Posterior cingulate gyrus (tissue), 11 donors: ENCODE measurements at places on chromosomes 2 and 18.

DNA sequence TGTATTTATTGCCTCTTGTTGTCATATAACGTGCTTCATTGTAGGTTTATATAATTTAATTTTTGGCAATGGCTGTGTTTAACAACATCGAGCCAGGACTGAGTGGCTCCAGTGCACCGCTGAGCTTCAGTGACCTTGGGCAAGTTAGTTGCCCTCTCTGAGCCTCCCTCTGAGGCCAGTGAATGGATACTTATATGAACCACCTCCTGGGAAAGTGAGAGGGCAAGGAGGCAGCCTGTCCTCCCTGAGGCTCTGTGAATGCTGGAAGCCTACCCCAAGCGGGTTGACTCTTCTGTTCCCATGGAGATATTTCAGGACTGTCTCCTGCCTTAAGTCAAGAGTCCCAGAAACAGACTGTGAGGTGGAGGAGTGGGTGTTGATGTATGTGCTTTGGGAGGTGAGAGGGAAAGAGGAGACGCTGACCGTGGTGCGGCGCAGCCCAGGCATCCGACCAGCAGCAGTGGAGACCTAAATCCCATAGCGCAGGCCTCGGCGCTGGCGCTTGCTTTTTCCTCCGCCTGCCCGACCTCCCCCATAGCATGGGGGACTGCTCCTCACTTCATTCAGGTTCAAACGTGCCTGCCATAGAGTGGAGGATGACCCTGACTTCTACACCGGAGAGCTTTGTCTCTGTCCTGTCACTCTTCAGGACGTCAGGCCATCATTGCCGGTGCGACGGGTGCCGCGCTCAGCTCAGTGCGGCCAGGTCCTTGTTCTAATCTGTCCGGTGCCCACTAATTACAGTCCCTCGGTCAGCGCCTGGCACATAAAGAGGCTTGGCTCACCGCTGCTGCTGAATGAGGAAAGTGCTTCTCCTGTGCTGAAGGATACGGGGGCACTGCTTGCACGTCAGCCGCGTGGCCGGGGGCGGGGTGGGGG, 167.3 kb upstream of the HS6ST1 start:
- no peak for DNase-seq

- no peak for DNase-seq
Measured at GRCh38 chr2:3344897-3345296, 32.7 kb downstream of the EIPR1 start.

- no peak for DNase-seq
Measured at GRCh38 chr18:6327485-6327884, 87.2 kb downstream of the L3MBTL4 start.

- no peak for DNase-seq
Measured at GRCh38 chr18:45284174-45284573, 331.1 kb upstream of the SLC14A2 start.

- no peak for DNase-seq
Measured at GRCh38 chr2:144477957-144478311, 42.0 kb downstream of the ZEB2 start.

DNA sequence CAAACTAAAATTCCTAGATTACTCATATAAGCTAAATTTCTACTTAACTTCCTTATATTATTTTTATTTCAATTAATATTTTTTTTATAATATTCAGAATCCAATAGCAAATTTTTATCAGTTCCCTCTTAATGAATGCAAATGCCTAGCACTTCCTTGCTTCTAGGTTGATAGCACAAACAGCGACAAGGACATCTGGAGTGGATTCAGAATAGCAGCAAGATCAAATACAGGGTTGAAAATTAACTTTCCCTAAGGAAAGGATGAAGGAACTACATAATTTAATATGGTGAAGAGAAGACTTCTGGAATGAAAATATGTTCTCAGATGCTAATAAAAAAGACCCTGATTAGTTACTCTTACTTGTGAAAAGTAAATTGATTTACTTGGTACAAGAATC, 64.5 kb downstream of the PIGN start:
- no peak for DNase-seq

- DNase-seq: no peak
Measured at GRCh38 chr2:116810071-116810470, 1004.4 kb upstream of the DDX18 start.

DNA sequence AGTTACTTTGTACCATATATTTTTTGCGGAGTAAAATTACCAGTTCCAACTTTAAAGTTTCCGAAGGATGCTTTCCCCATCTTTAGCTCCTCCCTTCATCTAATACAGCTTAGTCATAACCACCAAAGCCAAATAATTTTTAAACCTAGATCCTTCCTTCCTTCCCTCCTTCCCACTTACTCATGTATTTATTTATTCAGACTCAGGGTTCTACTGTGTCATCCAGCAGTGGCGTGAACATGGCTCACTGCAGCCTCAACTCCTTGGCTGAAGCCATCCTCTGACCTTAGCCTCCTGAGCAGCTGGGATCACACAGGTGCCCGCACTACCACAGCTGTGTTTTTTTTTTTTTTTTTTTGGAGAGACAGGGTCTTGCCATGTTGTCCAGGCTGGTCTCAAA, 4.4 kb downstream of the LPIN2 start:
- no peak for DNase-seq

DNA sequence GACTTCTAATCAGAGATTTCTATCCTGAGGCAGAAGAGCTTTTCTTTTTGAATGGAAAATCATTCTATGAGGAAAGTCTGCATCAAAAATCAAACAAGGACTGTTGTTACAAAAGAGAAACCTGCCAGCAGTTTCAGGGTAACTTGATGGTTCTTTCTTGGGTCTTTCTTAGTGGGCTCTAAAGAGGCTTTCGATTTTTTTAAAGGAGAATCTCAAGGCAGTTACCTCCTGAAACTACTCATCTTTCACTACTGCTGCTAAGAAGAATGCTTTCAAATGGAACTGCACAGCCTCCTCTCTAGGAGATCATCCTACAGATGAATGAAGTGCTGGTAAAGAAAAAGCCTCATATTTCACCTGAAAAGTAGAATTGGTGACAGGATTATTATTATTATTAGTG, 272.3 kb downstream of the ERBB4 start:
- DNase-seq: no peak

DNA sequence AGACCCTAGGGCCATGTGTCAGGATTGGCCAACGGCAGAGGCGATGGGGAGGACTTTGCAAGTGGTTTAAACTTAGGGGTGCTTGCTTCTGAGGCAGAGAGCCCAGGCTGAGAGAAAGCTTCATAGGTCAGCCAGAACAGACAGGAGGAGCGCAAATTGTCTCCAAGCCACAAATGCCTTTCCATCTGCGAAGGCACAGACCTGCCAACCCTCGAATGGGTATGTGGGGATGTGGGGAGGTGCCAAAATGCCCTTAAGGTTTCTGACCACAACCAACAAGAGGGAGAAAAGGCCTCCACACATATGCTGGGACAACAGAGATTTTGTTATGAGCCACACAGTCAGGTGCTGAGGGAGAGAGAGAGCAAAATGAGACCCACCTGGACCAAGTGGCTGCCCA, 283.6 kb downstream of the CYP26B1 start:
- no peak for DNase-seq

- DNase-seq: no peak
Measured at GRCh38 chr2:191650896-191651773, 26.8 kb upstream of the NABP1 start.

- no peak for DNase-seq
Measured at GRCh38 chr2:228540976-228541375, 359.5 kb upstream of the SPHKAP start.
